ENCODE measurements at places on chromosomes 4 and X.

GRCh38 chr4:26839534-26839951 is 21.1 kb upstream of the STIM2 start:
- no peak for DNase-seq

DNA sequence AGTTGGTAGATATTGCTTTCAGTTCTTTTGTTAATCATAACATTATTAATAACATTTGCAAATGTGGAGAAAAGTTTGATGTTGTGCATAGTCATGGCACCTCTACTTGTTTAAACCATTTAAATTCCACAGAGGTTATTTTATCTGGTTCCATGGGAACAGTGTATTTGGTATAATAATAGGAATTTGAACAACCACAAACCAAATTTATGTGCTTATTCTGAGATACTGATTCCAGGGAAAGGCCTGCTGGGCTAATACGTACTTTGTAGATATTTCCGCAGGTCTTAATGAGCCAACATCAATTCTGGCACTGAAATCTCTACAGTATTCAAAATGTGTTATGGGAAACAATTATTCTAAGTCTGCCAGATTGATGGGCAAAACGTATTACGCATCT is 319.0 kb downstream of the DKK2 start:
- DNase-seq = no peak

- DNase-seq = no peak
Observed at GRCh38 chr4:169933531-169933930, 92.7 kb downstream of the MFAP3L start.

DNA sequence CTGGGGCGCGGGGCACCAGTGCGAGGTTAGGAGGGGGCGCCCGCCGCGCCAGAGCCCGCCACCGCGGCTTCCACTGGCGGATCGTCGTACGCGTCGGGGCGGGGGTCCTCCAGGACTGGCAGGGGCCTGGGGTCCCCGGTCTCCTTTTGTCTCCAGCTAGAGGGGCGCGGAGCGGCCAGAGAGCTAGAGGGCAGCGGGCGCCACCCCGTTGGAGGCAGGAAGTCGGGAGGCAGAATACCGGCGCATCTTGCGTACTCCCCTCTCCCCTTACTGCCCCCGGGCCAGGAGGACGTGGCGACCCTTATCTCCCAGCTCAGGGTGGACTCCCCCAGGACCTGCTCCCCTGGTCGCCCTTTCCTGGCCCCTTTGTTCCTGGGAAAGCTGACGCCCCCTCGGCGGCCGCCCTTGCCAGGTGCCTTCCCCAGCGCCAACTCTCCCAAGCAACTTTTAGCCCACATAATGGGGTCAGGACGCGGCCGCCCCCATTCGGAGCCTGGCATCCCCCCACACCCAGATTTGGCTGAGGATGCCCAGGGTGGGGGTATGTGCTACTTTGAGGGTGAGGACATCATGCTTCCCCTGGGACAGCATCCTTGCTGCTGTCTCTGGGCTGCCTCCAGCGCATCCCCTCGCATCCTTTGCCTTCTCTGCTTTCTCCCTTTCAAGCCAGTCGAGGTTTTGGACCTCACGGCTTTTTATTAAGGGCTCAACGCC is 933 bp downstream of the CNKSR2 start:
- no peak for DNase-seq

- no peak for DNase-seq
Observed at GRCh38 chr4:7564242-7564641, 129.5 kb upstream of the PSAPL1 start.

DNA sequence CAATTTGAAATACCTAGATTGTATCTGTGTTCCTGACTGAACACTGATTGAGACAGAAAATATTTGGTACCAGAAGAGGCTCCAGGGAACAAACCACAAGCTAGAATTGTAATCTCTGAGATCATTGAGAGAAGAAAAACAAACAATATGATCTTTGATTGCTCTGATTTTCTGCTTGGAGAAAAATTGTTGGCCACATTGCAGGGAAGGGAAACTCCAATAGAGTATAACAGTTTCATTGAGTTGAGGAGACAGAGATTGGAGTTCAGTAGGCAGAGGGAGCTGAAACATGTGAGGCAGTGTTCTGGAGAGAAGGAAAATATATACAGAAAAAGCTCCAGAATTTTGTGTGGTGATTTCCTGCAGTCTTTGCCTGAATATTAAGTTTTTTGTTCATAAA is 158.2 kb downstream of the C4orf33 start:
- no peak for DNase-seq

- DNase-seq = no peak
Observed at GRCh38 chrX:56026815-56027214, 205.3 kb upstream of the KLF8 start.

GRCh38 chr4:71026086-71026485 is 32.6 kb downstream of the DCK start:
- DNase-seq = no peak

- peak; percentile 1 for DNase-seq
Observed at GRCh38 chrX:55908661-55909212, 191.2 kb downstream of the RRAGB start.

- DNase-seq = no peak
Observed at GRCh38 chrX:45715748-45716147, 515.1 kb upstream of the DIPK2B start.

- DNase-seq = no peak
Observed at GRCh38 chr4:33437406-33437805, 2717.2 kb downstream of the PCDH7 start.

DNA sequence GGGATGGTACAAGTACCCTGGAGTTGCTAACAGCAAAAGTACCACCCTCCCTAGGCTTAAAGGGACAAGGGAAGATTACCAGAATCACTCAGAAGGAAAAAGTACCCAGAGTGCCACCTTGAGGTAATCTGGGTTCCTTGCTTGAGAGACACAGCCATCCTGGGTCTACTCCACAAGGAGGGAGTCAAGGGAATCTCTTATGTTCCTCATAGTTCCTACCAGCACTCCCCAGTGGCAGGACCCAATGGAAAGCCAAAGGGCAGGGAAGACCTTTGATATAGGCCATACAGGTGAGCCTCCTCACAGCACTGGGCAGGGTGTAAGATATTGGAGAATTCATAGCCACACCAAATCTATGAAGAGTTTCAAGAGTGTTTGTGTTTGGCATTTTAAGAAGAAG is 5.7 kb downstream of the IL2 start:
- peak; percentile 25 for DNase-seq

GRCh38 chr4:113979148-113979904 is at the start of gene ARSJ:
TSS of gene ARSJ (minus strand) at chr4:113979647. CDS start at chr4:113978834, 813 bp downstream.
- no peak for DNase-seq

DNA sequence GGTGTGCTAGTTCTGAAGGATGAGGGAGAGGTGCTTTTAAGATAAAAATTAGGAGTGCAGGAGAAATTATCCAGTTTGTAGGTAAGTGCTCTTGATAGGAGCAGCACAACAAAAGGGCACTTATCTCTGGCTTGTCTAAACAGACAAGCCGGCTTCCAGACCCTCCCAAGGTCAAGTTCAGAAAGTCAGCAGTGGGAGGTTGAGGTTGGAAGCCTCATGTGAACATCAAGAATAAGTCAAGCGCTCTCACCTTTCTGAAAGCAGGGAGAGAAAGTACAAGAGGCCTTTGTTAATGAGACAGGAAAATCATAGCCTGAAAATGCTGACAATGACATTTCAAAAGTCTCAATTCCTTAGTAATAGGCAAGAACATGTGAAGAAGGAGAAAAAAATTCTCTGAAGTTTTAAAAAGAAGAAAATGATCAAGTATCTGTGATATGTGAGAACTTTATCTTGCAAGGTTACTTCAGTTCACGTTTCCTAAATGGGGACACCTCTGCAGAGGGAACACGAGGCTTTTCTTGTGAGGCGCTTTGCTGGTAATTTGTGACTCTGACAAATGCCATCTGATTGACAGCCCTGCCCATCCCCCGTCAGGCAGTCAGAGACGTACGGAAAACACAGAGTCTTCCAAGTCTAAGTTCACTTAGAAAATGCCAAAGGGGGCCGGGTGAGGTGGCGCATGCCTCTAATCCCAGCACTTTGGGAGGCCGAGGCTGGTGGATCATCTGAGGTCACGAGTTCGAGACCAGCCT is 62.2 kb downstream of the TIGD2 start:
- DNase-seq = no peak

DNA sequence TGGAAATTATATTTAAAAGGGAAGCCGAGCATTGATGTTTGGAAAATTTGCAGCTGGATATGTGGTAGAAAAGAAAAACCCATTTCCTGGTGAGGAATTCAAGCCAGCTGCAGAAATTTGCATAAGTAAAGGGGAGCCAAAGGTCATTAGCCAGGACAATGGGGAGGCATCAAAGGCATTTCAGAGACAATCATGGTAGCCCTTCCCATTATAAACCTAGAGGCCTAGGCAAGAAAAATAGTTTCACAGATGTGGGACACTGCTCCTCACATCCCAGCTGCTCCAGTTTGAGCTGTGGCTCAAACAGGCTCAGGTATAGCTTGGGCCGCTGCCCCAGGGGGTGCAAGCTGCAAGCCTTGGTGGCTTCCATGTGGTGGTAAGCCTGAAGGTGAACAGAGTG is 35.8 kb downstream of the NAP1L3 start:
- no peak for DNase-seq

DNA sequence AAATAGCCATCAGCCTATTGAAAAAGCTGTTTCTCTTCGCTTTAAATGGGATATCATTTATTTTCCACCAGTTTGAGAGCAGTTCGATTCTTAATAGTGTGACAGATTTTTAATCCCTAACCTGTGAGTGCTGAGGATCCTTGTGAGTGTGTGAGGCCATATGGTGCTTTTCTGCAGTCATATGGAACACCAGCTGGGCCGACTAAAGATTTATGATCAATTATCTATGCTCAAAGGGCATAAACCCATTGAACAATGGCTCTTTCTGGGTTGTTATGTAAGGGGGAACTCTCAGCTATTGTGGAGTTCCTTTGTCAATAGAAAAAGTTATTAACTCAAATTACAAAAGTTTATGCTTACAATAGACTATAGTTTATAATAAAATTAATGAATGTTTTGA is 1003.6 kb downstream of the FAT4 start:
- DNase-seq = no peak

DNA sequence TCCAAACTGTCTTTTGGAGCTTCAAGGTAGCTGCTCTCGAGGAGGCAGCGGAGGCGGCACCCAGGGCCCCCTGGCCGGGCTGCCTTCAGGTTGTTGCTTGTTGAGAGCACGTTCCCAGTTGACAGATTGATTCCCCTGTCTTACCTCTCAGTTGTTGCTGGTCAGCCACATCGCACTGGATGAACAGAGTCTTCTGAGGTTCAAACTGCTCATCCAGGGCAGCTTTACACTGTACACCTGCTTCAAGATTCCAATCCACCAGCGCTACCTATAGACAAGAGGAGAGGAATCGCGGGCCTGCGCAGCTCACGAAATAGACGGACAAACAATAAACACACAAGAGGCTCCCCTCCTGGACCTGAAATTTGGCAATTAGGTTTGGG is 497 bp downstream of the HPGD start:
- no peak for DNase-seq

DNA sequence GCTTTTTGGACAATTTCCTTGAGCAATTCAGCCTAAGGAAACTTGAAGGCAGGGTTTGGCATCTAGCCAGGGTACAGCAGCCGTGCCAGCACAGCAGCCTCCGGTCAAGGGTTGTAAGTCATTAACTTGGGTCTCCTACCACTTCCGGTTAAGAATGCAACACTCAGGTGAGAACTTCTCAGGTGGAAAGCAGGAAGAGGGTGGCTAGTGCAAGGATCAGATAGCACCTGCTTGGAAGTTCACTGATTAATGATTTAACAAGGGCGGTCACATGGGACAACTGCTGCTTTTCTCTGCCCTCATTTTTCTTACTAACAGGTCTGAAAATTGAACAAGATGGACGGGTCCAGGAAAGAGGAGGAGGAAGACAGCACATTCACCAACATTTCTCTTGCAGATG is 30.1 kb upstream of the SCOC start:
- no peak for DNase-seq

DNA sequence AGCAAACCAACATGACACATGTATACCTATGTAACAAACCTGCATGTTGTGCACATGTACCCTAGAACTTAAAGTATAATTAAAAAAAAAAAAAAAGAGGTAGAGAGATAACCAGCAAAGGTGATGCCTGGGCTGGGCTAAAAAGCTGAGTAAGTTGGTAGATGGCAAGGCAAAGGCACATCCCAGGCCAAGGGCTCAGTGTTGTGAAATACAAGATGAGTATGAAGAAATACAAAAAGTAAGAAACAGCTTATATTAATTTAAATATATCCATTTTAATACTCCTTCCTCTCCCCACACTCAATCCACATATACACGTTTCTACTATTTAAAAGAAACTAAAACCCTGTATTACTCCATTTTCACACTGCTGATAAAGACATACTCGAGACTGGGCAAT is 25.8 kb downstream of the TEC start:
- no peak for DNase-seq

- DNase-seq = no peak
Observed at GRCh38 chr4:74085669-74086068, 13.3 kb downstream of the CXCL2 start.
